ENCODE measurements at places on chromosomes 2 and 18. TPM values are rescaled to one million over a fixed set of nuclear protein-coding genes. Genes with fewer than 3 reads are reported as not detected.

GRCh38 chr18:28485918-28486317 lies 309.0 kb upstream of the CDH2 start:
- no peaks in the 10 kb centered on the region for H3K27me3 ChIP-seq
- H3K27ac ChIP-seq = no peak overlapping the region
- no peaks in the 10 kb centered on the region for H3K36me3 ChIP-seq
- no peak for DNase-seq
- no peaks in the 10 kb centered on the region for H3K4me1 ChIP-seq

DNA sequence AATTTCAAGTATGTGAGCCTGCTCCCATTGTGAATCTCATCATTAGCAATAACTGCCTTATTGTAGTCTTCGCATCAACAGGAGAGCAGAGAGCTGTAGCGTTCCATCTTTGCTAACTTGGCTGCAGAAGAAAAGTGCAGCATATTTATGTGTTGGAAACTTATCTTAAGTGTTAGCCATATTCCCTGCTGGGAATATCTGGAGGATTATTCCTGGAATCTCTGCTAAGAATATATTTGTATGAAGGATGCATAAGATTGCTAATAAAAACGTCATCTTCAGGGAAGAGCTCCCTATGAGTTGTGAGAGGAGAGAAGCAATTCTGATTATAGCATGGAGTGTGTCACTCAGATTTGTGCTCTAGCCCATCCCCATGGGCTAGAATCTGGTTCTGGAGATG lies 115.1 kb upstream of the REG3G start:
- no peak for DNase-seq
- no peak overlapping the region for H3K27ac ChIP-seq
- no peak overlapping the region for H3K4me3 ChIP-seq
- no peaks in the 10 kb centered on the region for H3K4me1 ChIP-seq
- no peaks in the 10 kb centered on the region for H3K36me3 ChIP-seq

GRCh38 chr2:233242231-233242927 lies 9.1 kb upstream of the ATG16L1 start:
- DNase-seq = no peak
- no peaks in the 10 kb centered on the region for H3K36me3 ChIP-seq
- peaks cover 25% of the 10 kb centered on the region for H3K4me1 ChIP-seq
- H3K27me3 ChIP-seq = no peaks in the 10 kb centered on the region
- no peak overlapping the region for H3K27ac ChIP-seq

- H3K36me3 ChIP-seq = peaks cover 6% of the 10 kb centered on the region
- DNase-seq = no peak
- H3K27me3 ChIP-seq = no peaks in the 10 kb centered on the region
- H3K4me1 ChIP-seq = peaks cover 4% of the 10 kb centered on the region
- no peak overlapping the region for H3K4me3 ChIP-seq
Observed at GRCh38 chr18:77002496-77002895, 130.1 kb downstream of the MBP start.

DNA sequence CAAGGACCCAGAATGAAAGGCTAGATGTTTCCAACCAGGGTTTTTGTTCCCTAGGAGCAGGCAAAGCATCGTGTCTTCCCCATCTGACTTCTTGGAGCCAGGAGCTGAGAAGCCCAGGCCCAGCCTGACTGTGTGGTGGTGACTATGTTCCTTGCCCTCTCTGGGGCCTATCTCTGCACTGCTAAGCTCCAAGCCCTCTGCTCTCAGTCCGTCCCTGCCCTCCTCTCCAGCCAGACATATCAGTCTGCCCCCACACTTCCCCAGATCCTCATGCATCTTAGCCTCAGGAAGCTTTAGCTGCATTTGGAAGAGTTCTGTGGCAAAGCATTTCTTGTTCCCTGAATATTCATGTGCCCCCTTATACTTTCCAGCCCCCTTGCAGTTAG lies 196.6 kb downstream of the CYP26B1 start:
- no peaks in the 10 kb centered on the region for H3K36me3 ChIP-seq
- no peak overlapping the region for H3K27ac ChIP-seq
- H3K4me3 ChIP-seq = no peak overlapping the region

- H3K4me1 ChIP-seq = no peaks in the 10 kb centered on the region
- H3K36me3 ChIP-seq = no peaks in the 10 kb centered on the region
- no peak overlapping the region for H3K4me3 ChIP-seq
- no peak for DNase-seq
Observed at GRCh38 chr2:235935773-235936172, 232.4 kb downstream of the GBX2 start.

- DNase-seq = no peak
- no peaks in the 10 kb centered on the region for H3K36me3 ChIP-seq
- no peak overlapping the region for H3K4me3 ChIP-seq
- H3K27me3 ChIP-seq = no peaks in the 10 kb centered on the region
Observed at GRCh38 chr2:40752796-40753195, 300.9 kb upstream of the SLC8A1 start.

DNA sequence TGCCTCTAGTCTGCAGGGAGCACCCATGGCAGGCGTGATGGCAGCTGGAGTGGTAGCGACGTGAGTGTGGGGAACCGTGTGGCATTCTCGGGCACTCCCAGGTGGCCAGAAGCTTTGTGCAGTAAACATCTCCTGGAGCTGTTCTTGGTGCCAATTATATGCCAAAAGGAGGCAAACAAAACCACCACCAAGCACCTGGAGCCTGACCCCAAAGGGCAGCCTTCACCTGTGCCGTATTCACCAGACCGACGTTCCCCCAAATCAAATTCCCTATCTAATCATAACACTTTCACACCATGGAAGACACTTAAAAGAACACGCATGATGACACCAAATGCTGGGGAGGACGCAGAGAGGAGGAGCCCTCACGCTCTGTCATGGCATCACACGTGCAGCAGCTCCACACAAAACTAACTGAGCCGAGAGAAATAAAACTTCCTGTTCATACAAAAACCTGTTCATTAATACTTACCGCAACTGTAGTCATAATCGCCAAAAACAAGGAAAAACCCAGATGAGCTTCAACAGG lies 123.6 kb downstream of the EIPR1 start:
- no peak overlapping the region for H3K27ac ChIP-seq
- H3K36me3 ChIP-seq = peaks cover 1% of the 10 kb centered on the region
- H3K27me3 ChIP-seq = no peaks in the 10 kb centered on the region
- no peak overlapping the region for H3K4me3 ChIP-seq
- no peak for DNase-seq
- H3K4me1 ChIP-seq = no peaks in the 10 kb centered on the region

- no peak for DNase-seq
- no peak overlapping the region for H3K27ac ChIP-seq
- no peaks in the 10 kb centered on the region for H3K27me3 ChIP-seq
- H3K4me1 ChIP-seq = no peaks in the 10 kb centered on the region
- no peaks in the 10 kb centered on the region for H3K36me3 ChIP-seq
Observed at GRCh38 chr18:32623563-32623962, 149.3 kb downstream of the KLHL14 start.

DNA sequence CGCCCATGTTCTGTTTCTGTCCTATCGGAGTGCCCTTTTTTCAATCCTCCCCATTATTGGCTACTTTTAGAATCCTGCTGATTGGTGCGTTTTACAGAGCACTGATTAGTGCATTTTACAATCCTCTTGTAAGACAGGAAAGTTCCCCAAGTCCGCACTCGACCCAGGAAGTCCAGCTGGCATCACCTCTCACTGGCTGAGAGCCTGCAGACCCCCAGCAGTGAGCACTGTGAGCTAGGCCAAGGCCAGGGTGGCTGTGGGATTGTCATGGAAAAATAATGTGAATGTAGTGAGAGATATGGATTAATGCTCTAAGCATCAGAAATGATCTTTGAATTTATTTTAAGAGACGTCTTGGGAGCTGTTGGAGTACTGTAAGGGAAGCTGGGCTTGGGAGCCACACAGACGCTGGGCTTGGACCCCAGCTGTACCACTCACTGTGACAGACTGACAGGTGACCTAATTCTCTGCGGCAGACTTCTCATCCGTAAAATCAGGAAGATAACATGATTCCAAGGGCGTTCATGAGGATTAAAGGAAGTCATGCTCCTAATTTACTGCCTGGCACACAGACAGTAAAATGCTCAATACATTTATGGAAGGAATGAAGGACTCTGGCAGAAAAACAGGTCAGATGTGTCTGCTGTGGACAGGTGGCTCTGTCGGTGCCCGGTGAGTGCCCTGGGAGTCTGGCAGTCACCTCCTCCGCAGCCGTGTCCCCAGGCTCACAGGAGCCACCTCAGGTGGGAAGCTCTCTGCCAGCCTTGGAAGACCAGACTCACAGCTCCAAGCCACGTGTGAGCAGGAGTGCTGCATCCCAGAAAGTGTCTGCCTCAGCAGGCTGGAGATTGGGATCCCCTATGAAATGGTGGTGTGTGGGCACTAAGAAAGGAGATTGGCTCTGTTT lies 105.5 kb downstream of the FAM168B start:
- peaks cover 2% of the 10 kb centered on the region for H3K27me3 ChIP-seq
- DNase-seq = no peak
- no peaks in the 10 kb centered on the region for H3K4me1 ChIP-seq
- H3K4me3 ChIP-seq = no peak overlapping the region

DNA sequence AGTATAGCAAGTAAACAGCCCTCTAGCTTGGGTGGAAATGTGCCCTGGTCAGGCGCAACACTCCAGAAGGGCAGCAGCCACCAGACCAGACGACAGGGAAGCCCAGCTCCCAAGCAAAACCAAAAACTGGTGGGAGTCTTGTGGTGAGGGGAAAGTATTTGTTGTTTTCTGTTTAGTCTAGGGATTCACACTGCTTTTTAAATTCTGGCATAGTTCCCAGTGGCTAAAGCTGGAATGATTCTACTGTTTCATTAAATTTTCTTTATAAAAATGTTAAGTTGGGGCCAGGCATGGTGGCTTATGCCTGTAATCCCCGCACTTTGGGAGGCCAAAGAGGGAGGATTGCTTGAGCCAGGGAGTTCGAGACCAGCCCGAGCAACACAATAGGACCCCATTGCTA lies 38.5 kb downstream of the MERTK start:
- H3K27ac ChIP-seq = no peak overlapping the region
- H3K4me1 ChIP-seq = no peaks in the 10 kb centered on the region
- H3K27me3 ChIP-seq = peaks cover 13% of the 10 kb centered on the region
- DNase-seq = no peak
- H3K4me3 ChIP-seq = no peak overlapping the region
- no peaks in the 10 kb centered on the region for H3K36me3 ChIP-seq

DNA sequence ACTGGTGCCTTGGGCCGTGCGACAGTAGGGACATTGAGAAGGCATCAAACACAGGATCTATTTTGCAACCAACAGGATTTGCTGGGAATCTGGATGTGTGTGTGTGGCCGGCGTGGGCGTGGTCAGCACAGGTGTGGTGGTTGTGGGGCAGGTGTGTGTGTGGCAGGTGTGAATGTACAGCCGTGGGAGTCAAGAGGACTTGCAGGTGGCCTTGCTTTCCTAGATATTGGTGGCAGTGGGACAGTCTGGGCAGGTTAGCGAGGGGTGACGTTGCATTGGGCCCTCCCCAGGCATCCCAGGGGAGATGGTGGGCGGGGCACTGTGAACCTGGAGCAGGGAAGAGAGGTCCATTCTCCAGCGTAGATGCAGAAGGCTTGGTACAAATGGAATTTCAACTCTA lies 3.2 kb upstream of the LIMS2 start:
- H3K4me3 ChIP-seq = no peak overlapping the region
- no peaks in the 10 kb centered on the region for H3K27me3 ChIP-seq
- no peak for DNase-seq
- peaks cover 14% of the 10 kb centered on the region for H3K4me1 ChIP-seq
- H3K27ac ChIP-seq = no peak overlapping the region

GRCh38 chr2:140504601-140505000 lies 1626.2 kb downstream of the LRP1B start:
- no peak for DNase-seq
- no peaks in the 10 kb centered on the region for H3K4me1 ChIP-seq

MAP3K19 gene
- not detected for total RNA-seq

B3GNT7 gene
- total RNA-seq = 0.68 TPM

ACOXL gene
- total RNA-seq = not detected

KCNJ3 gene
- total RNA-seq = not detected

REEP1 gene
- 1.0 TPM for total RNA-seq

CAVIN2 gene
- 0.50 TPM for total RNA-seq

GPR75 gene
- 2.6 TPM for total RNA-seq

All from T-cell (primary cell).